ENCODE measurements at places on chromosomes 4 and X. TPM values are rescaled to one million over a fixed set of nuclear protein-coding genes. Genes with fewer than 3 reads are reported as not detected.

The TLR10 gene
- not detected for total RNA-seq

The BLOC1S4 gene
- 25.3 TPM for total RNA-seq

The NEIL3 gene
- 3.8 TPM for total RNA-seq

The RENBP gene
- total RNA-seq: not detected

The RPS3A gene
- total RNA-seq: 3,652 TPM

The TRIM61 gene
- total RNA-seq: 0.62 TPM

The MMGT1 gene
- total RNA-seq: 18.8 TPM

All from hair follicular keratinocyte (primary cell).